ENCODE measurements at places on chromosomes 4 and X.

GRCh38 chr4:76023389-76023788 lies at the start of gene CXCL10:
Gene CXCL10 (minus strand): TSS chr4:76023497. CDS start chr4:76023431, 66 bp downstream.
- DNase-seq = no peak

GRCh38 chr4:177879851-177880250 lies 437.6 kb upstream of the AGA start:
- DNase-seq = no peak

GRCh38 chr4:107131295-107131694 lies 95.2 kb upstream of the DKK2 start:
- DNase-seq = no peak

DNA sequence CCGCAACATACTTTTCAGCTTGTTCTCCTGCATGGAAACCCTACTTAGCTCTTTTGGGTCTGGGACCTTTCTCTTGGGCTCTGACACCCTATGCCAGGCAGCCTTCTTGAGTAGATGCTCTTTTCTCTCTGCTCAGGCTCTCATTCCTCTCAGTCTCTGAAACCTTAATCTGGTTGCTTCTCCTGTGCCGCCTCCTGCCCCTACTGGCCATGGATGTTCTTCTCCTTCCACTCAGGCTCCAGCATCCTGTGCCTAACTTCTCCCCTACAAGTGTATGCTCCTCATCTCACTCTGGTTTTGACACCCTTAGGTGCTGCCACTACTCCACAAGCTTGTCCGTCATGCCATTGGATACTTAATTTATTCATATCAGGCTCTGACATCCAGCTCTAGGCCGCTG lies 15.2 kb downstream of the BLTP1 start:
- no peak for DNase-seq

GRCh38 chrX:102985192-102985591 lies 48.1 kb downstream of the RAB40AL start:
- DNase-seq = no peak

GRCh38 chr4:103150677-103151076 lies 47.5 kb downstream of the CENPE start:
- no peak for DNase-seq

GRCh38 chr4:95640311-95640710 lies 91.5 kb upstream of the UNC5C start:
- DNase-seq = no peak

DNA sequence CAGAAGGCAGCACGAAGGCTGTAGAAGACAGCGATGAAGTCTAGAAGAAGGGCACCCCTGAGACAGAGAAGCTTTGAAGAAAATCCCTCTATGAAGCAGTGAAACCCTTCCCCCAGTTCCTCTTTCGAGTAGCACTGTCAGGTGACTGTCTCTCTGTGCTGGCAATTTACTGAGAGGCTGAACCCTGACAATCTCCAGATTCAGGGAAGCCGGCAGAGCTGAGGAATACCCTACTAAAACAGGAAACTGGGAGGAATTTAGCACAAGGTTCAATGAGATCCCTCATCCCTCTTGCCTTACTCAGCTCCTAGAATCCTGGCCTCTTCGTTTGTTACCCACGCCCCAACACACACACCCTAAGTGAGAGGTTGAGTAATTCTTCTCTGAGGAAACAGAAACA lies 239.7 kb upstream of the NOCT start:
- DNase-seq = no peak

DNA sequence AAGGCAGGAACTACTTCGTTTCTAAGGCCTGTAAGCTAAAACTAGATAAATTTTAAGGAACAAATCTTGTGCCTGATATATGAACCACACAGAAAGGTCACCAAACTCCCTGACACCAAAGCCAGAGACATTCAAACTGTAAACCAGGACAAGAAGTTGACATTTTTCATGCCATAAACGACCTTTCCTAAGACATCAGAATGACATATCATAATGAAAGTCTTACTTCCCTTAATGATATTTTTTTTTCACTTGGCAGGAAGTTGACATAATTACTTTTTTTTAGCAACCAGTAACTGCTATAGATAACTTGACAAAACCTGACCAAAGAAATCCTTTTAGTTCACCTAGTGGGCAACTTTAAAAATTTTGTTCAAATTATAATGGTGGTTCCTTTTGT lies 231.5 kb upstream of the AGTR2 start:
- no peak for DNase-seq

- no peak for DNase-seq
Observed at GRCh38 chr4:149706942-149707341, 108.7 kb downstream of the IQCM start.

DNA sequence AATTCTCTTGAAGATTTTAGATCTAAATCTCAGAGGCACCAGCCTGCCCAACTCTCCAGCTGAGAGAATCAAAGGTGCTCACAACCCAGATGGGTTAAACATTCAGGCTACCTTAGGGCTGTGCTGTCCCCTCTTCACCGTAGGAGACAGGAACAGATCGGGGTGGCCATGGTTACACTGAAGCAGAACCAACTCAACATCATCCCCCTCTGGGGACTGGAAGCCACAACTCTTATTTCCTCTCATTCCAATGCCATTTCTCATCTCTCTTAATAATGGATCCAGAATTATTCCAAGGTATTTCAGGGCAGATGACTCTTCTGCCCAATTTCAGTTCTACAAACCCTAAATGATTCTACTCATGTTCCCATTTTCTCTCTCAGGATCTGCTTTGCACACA lies 109.7 kb downstream of the NKX6-1 start:
- no peak for DNase-seq

DNA sequence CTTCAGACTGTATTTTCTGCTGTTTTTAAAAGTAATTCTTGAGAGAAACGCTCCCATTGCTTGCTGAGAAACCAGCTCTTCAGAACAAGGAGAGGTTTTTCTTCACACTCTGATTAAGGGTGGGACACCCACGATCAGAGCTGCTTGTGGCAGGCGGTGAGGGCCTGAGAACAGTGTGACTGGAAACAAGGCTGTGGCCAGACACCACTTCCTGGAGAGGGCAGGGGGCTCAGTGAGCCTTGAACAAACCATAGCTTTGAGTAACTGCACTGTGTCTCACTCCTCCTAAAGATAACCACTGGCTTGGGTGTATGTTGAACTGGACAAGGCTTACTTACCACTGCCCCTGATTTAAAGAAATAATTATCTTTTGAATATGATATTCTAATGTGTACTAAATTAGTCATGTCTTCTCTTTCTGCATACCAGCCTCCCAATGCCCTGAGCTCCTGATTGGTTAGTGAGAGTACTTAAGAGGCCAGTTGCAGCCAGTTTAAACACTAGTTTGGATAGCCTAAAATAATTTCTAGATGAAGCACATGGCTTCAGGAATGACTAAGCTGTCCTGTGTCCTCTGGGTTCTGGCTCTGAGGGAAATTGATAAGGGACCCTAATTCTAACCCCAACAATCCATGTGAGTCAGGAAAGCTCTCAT lies 3.7 kb upstream of the GPR82 start:
- DNase-seq = no peak

- DNase-seq = no peak
Observed at GRCh38 chr4:25674386-25674785, 18.7 kb downstream of the SLC34A2 start.

- DNase-seq = no peak
Observed at GRCh38 chrX:71542411-71542810, 9.5 kb downstream of the OGT start.

DNA sequence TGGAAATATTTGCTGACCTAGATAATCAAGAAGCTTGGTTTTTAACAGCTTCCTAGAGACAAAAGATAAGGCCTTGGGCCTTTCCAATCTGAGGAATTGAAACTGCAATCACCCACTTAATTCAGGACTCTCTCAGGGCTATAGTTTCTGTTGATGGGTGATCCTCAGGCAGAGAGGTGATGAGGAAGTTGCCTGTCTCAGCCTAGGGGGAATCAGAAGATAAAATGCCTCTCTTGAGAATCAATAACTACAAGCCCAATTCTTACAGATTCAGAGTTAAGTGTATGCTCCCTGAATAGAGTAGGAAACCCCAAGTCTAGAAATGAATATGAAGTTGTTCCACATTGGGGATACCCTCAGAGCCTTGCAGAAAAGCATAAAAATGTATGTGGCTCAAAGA lies 45.5 kb downstream of the NFKB1 start:
- DNase-seq = no peak

DNA sequence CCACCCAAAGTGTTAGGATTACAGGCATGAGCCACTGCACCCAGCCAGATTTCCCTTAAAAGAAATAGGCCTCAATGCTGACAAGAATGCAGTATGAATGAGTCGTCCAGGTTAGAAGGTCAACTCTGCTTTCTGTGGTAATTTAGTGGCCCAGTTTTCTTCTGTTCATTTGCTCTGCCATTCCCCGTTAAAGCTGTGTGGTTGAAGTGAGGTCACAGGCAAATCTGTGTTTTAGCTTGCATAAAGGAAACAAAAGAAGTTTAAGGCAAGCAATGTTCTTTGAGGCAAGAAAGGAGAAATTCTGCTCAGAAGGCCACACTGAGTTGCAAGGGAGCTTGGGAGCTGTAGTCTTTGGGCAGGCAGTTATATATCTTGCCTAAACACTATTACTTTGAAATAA lies 176.8 kb downstream of the LARP7 start:
- no peak for DNase-seq

DNA sequence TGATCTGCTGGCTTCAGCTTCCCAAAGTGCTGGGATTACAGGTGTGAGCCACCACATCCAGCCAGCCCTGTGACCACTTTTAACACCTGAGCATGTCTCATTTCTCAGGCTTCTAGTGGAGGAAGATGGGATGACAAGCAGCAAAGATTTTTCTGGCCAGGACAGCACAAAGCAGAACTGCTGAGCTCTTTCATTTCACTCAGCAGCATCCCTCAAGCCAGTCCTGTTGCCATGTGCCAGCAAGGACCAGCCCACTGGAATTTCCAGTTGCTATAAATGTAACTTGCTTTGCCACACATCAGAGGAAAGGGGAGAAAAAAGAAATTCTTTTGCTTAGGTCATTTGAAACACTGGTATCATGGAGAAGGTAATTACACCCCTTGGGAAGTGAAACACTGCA lies 75.9 kb downstream of the SLC9A7 start:
- DNase-seq = no peak

GRCh38 chrX:116318672-116319071 lies 117.7 kb upstream of the SLC6A14 start:
- DNase-seq = no peak

DNA sequence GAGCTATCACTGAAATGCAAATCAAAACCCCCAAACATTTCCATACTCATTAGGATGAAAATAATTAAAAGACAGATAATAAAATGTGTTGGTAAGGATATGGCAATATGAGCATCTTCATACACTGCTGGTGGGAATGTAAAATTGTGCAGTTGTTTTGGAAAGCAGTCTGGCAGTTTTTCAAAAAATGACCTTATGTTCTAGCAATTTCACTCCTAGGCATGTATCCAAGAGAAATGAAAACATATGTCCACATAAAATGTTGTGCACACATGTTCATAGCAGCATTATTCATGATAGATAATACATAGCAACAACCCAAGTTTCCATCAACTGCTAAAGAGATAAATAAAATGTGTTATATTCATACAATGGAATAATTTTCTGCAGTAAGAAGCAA lies 14.8 kb upstream of the GPRASP2 start:
- peak; percentile 22 for DNase-seq

DNA sequence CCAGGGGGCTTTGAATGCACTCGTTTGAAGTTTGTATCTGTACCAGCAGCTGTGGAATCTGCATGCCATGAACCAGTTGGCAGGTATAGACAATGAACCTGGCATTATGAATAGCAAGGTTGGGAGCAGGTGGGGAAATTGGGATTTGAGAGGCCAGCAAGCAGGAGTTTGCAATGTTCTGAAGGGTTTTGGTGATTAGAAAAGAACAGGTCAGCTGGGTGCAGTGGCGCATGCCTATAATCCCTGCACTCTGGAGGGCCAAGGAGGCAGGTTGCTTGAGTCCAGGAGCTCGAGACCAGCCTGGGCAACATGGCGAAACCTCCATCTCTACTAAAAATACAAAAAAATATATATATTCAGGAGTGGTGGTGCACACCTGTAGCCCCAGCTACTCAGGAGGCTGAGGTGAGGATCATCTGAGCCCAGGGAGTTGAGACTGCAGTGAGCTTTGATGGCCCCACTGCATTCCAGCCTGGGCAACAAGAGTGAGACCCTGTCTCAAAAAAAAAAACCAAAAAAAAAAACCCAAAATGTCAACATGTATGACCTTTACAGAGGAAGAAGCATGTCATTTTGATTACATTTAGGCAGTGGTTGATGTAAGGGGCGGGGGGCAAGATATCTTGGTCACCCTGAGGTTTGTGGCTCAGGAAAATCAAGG lies 63.9 kb downstream of the TSC22D3 start:
- DNase-seq = no peak

DNA sequence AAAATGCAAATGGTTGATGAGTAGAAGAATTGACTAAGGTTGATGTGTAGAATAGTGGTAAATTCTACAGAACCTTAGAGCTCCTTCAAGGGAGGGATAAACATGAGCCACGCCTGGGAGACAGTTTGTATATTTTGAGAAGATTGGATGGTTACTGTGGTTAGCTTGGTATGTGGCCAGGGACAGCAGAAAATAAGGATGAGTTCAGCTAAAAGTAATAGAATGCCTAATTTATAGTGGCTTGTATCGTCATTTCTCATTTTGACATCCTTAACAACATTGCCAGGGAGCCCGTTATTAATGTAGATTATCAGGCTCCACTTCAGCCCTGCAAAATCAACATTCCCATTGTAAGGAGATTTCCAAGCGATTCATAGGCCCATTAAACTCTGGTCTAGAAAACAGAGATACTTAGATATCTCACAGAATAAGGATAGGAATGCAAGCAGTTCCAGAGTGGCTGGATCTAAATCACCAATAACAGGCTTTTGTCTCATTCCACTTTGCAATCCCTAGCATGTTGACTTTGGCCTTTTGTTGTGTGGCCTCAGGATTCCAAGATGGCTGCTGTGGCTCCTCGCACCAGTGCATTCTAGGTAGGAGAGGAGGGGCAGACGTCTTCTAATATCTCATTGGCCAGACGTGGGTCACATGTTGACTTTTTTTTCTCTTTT lies 6.4 kb upstream of the PTTG2 start:
- no peak for DNase-seq

- DNase-seq = no peak
Observed at GRCh38 chr4:124178449-124179021, 534.0 kb downstream of the ANKRD50 start.

DNA sequence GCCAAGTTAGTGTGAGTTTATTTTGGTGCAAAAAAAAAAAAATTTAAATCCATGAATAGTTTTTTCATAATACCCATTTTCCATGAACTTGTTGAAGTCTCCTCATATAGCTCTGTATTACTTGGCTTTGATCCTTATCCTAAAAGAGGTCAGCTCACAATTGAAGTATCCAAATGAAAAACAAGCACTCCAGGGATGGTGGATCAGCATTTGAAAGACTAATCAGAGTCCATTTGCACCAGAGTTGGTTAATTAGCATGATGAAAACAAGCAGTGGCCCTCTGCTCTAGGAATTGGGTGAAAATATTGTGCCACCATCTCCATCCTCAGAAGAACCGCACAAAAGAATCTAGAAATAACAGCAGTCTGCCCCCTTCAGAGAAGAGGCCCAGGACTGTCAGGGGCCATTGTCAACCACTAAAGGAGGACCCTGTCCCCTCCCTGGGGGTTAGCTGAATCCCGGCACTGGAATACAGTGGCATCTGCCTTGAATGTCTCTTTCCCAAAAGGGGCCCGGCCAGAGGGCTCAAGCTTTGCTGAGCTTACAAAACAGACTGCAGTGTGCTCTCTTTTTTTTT lies 24.7 kb downstream of the SH3KBP1 start:
- no peak for DNase-seq

Data from NCI-H526 (cell line).